CD4-positive, CD25-positive, alpha-beta regulatory T cell (primary cell): ENCODE measurements at places on chromosomes 6 and 20.

- no peak for DNase-seq
Observed at GRCh38 chr6:14927398-14927797, 318.5 kb upstream of the JARID2 start.

DNA sequence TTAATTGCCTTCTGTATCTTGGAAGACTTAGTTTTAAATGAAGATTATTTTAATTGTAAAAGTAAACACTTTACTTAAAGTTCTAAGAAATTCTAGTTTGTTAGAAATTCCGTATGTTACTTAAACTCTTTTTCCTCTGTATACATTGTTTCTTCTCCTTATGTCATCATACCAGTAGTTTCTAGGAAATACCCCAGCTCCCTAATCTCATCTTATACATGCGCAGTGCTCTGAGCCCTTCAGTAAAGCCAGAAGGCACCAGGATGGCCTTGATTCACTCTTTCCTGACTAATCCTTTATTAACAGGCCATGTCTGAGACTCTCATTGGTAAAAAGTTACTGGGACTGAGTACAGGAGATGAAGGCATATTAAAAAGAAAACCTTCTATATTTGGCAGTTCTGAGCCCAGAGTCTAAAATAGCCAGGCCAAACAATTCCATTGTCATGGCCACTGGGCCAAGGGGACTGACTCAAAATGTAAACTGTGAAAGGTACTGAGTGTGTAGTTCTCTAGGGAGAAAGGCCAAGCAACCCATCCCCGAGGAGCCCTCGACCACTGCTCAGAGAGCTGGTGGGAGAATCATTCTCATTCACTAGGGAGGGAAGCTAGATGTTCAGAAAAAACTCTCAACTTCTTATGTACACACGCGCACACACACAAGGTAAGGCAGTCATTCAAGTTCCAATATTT lies 25.0 kb downstream of the SLC22A1 start:
- no peak for DNase-seq

DNA sequence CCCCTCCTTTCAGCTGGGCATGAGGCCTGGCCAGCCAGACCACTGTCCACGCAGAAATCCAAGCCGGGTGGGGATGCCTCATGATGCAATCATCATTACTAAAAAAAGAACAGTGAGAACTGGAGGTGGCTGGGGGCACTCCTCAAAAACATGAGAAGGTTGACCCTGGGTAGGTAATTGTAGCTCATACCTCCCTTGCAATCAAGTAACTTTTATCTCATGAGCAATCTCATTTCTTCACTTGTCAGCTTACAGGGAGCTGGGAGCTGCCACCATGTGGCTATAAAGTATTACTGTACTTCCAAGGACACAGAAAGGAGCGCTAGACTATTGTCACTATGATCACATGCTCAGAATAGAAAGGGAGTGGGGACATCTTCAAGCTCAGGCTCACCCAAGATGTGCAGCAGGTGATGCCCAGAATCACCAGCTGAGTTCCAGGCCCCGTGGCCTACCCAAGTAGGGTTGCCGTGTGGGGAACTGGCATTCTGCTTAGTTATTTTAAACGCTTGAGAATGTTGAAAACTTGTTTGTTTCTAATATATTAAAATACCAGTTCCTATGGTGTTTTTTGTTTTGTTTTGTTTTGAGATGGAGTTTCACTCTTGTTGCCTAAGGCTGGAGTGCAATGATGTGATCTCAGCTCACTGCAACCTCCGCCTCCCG lies 3.0 kb upstream of the CDH26 start:
- DNase-seq = no peak

GRCh38 chr6:33799454-33800113 lies 4.2 kb downstream of the MLN start:
- no peak for DNase-seq

DNA sequence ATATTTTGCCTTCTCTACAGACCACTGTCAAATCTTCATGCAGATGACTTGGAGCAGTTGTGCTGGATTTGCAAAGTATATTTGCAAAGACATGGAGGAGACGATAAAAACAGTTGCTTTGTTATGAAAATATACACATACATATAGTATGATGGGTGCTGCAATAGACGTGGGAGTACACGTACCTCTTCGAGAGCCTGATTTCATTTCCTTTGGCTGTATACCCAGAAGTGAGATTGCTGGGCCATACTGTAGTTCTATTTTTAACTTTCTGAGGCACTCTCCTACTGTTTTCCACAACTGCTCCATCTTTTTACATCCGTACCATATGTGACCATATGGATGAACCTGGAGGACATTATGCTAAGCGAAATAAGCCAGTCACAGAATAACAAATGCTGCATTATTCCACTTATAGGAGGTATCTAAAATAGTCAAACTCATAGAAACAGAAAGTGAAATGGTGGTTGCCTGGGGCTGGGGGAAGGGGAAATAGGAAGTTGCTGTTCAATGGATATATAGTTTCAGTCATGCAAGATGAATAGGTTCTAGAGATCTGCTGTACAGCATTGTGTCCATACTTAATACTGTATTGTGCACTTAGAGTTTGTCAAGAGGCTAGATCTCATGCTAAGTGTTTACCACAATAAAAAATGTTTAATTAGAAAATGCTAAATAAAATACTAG lies 223.8 kb downstream of the HAO1 start:
- DNase-seq = no peak

DNA sequence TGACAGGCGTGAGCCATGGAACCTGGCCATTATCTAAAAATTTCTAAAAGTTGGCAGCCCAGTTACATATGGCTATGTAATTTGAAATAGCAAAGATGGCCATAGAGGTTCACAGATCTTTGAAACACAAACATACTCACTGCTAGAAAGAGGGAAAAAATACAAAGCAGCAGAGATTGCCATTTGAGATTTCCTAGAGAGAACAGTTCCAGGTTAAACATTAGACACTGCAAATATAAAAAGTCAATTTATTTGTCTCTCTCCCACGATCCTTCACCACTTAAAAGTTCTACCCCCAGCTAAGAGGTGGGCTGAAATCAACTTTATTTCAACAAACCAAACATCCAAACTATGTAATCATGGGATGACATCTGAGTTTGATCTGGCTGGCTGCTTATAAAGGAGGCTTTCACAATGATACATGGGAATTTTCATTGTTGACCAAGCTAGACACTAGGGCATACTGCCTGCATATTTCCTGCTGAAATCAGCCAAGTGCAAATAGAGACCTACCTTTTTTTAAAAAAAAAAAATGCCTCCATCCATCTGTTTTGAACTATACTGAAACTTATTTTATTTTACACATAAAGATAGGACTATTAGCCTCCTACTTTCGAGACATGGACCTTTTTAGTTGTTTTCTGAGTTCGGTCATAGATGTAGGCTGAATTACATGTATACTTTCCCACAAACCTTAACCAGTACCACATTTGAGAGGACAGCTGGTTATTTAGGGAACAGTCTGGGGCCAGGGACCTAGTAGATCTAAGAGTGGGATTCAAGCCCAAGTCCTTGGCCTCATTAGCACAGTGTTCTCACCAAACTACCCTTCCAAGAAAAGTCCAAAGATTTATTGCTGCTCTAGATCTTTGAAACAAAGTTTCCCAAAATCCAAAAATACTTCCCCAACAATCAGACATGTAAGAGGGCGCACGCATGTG lies 16.6 kb downstream of the DCDC2 start:
- DNase-seq = no peak

DNA sequence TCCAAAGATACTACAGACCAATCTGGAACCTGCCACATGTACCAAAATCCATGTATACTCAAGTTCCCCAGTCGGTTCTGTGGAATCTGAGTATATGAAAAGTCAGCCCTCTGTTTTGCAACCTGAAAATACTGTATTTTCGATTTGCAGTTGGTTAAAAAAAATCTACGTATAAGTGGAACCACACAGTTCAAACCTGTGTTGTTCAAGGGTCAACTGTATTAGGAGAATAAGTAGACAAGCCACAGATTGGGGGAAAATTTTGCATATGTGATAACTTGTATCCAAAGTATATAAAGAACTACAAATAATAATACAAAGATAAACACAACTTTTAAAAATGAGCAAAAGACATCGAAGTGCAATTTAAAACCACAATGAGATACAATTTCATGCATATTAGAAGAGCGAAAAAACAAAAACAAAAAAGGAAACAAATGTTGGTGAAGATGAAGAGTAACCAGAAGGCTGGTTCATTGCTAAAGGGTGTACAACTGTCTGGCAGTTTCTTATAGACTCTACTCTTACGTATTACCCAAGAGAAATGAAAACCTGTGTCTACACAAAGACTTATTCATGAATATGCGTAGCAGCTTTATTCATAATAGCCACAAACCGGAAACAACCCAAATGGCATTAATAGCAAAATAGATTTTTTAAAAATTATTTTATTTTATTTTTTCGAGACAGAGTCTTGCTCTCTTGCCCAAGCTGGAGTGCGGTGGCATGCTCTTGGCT lies 180.8 kb downstream of the BCAS1 start:
- DNase-seq = no peak

DNA sequence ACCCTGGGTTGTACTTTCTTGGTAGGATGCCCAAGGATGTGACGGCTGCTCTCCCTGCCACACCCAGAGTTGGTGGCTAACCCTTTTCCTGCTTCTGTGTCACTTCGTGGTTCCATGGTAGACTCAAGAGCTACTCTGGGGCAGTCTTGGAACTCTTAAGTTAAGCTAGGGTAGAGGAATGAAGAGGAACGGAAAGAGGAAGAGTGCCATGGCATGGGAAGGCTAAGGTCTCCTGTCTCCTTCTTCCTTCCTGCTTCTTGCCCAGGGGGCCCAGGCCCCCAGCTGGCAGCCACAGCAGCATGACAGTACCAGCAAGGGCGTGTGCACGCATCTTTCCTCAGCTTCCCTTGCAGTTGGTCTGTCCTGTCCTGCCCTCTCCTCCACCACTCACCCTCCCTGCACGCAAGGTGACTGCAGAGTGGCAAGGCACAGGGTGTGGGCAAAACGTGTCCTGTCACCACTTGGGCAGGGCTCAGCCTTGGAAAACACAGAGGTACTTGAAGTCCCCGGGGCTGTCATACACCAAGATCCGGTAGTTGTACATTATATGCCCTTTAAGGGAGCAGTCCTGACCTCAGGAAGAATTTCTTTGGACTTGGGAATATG lies 39.8 kb upstream of the TGM3 start:
- no peak for DNase-seq

DNA sequence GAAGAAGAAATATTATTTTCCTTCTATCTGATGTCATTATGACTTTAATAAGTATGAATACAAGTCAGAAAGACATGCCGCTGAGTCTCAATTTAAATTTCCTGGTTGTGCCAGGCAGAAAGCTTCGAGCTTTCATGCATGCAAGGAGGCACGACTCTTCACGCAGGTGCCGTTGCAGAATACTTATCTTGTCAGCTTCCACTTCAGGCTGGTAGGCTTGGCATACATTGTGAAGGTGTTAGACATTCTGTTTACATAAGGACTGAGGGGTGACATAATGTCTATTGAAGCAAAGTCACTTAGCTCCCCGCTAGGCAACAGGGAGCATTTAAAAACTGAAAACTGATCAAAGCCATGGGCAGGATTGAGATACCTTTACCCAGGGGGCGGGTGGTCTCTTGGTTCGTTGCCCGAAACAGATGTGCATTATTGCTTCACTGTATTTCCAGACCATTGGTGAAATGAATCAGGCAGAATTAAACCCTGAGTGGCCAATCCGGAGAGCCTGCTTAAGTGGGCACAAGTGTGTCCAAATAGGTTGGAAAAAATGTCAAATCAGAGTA lies 16.4 kb downstream of the BMP6 start:
- DNase-seq = no peak

DNA sequence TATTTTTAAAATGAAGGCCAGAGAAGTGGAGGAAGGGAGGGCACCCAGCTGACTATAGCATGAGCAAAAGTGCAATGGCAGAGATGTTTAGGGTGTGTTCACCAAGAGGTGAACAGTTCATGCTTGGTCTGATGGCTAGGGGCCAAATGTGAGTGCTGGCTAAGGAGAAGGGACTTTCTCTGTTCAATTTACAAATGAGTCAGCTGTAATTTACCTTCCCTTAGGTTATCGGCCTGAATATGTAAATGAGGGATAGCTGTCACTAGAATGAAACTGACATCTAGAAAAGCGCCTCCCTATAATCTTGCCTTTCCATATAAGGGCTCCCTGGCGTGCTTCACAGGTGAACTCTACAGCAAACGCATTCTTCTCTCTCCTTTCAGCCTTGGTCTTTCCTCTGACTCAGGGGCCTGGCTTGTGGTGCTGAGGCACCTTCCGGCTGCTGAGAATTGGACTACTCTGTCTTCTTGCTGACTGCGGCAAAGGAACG lies 114.7 kb upstream of the BACH2 start:
- peak; percentile 77 for DNase-seq

DNA sequence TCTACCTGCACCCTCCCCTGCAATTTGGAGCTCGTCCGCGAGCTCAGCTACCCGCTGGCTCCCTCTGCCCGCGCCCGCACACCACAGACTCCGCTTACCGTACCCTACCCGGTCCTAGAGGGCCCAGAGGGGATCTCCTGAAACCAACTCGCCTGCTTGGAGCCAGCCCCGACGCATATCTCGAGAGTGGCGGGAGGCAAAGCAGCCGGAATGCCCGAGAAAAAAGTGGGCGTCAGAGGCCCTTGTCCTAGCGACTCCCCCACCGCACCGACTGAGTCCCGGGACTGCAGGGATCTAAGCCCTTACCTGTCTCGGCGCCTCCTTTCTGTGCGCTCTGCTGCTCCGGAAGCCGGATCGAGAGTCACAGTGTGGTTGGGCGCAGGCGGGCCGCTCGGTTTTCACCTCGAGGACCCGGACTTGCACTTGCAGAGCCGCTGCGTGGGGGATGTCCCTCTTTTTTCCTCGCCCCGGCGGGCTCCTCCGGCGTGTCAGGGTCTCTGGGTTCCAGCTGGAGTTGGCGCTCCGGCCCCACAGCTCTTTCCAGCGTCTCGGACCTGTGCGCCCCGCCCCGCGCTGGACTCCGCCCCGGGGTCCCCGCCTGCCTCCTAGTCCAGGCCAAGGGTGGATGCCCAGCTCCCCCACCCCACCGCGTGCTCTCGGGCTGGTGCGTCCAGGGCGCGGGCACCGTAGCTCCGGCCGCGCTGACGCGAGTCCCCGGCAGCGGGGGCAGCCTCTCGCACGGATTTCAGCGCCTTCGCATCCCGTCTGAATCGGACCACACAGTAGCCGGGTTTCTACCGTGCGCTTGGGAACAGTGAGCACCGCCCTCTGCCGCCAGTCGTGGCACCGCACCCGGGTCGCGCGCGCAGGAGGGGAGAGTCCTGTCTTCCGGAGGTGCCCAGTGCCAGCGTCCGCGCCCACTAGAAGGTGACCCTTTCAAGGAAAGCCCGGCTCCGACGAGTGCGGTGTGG lies at the start of gene PROKR2:
TSS of gene PROKR2 (minus strand) at position 767 of the 971 bp plus-strand sequence. CDS start 2,585 bp downstream, outside the sequence.
- no peak for DNase-seq

DNA sequence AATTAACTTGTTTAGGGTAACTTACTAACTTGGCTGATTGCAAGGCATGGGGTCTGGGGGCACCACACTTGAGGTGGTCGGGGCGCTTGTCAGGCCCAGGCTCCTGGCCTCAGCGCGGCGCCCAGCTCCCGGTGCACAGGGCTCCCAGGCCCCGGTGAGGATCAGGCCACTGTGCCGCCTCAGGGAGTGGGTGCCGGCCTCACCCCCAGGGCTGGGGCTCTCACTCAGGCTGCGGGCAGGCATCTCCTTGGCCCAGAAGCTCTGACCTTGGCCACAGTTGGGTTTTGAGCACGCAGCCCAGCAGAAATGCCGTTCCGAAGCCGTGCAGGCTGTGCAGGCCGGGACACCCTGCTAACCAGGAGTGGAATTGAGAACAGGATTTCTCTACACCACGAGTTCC lies 37.8 kb upstream of the BHLHE23 start:
- DNase-seq = no peak
